Jurkat, Clone E6-1 (cell line): ENCODE measurements at places on chromosomes 12 and 14.
A peak's percentile ranks its signal among the peaks of the same experiment; 100 is the strongest.

DNA sequence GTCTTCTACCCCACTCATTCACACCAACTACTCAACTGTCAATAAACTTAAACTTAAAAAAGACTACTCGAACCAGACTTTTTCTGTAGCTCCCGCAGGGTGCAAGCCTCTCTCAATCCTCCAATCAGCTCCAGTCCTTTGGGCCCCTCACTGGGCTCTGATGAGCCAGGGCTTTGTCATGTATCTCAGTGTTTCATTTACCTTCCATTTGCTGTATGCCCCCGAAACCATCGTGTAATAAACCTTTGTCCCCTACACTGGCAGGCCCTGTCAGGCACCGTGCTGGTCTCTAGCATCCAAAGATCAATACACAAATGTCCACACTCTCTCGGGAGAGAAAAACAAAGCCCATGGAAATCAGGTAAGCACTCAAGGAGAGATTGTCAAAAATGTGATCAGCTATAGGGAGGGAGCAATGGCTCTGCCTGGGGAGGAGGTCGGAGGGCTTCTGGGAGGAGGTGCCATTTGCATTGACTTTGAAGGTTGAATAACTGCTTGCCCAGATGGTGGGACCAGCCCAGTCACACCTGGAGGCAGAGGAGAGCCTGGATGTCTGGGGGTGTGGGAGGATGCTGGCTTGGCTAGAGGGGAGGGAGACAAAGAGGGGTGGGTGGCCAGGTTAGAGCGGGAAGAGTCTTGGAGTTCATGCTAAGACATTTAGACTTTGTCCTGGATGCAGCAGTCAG lies 42.1 kb upstream of the DICER1 start:
- no peak for DNase-seq

- no peak for DNase-seq
Measured at GRCh38 chr12:56679883-56680575, 8.1 kb downstream of the PTGES3 start.

DNA sequence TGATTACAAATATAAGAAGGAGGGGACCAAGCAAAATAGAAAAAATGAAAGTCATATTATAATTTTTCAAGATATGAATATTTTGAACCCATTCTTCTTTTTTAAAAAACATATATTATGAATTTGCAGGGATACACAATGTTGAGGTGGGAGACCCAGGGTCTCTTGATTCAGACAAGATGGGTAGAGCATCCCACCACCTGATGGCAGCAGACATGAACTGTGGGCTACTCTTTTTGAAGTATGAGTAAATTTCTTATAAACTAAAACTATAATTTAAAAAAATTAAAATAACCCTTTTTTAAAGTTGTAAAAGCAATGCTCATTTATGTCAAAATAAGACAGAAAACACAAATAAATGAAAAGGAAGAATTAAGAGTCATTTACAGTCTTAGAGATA lies 202.7 kb upstream of the PRICKLE1 start:
- no peak for DNase-seq

DNA sequence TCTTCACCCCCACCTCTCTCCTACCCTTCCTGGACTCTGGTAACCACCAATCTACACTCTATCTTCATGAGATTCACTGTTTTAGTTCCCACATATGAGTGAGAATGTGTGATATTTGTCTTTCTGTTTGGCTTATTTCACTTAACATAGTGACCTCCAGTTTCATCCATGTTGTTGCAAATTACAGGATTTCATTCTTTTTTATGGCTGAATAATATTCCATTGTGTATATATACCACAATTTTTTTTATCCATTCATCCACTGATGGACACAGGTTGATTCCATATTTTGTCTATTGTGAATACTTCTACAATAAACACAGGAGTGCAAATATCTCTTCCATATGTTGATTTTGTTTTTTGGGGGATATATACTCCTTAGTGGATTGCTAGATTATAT lies 140.5 kb downstream of the OTOGL start:
- DNase-seq, result no peak

GRCh38 chr12:92338671-92339070 lies 193.0 kb upstream of the BTG1 start:
- DNase-seq, result no peak

DNA sequence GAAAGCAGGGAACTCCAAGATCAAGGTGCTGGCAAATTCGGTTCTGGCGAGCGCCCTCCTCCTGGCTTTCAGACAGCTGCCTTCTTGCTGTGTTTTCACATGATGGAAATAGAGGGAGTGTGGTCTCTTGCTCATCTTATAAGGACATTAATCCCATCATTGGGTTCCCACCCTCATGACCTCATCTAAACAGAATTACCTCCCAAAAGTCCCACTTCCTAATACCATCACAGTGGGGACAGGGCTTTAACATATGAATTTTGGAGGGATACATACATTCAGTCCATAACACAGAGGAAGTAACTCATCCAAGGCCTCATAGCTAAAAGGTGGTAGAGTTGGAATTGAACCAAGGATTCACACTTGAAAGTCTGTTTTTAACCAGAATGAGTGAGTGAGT lies 28.6 kb downstream of the DYRK2 start:
- no peak for DNase-seq

GRCh38 chr14:67837011-67837624 lies 17.5 kb downstream of the RAD51B start:
- DNase-seq, result peak; percentile 72

DNA sequence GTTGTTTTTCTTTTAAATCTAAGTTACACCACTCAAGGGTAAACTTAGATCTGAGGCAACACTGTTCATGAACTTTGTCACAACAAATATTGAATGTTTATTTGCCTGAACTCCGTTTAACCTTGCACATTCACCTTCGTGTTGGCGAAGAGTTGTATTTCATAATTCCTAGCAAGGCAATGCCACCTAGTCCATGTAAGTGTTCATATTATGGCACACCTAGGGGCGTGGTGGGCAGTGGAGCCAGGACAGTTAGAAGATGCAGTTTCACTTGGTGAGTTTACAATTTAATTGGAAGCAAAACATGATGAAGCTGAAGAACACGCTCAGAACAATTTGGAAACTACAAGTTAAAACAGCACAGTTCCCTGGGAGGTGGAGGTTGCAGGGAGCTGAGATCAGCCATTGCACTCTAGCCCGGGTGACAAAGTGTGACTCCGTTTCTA lies 30.4 kb upstream of the GNPNAT1 start:
- no peak for DNase-seq

- DNase-seq, result no peak
Measured at GRCh38 chr12:75751769-75752471, 240.5 kb upstream of the KRR1 start.

DNA sequence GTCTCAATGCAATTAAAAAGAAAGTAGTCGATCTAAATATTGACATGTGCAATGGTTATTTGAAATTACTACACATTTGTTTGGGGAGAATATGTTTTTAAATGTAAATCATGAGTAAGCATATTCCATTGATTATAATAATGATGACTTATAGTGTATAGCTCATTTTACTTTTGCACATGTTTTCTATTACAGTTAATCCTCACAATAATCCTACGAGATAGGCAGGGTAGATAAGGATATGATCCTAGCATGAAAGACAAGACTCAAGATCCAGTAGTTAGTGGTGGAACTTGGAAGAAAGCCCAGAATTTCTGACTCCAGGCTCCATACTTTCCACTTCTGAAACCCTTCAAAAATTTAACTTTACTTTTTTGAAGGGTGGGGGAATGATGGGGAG lies 94.0 kb downstream of the NAV3 start:
- DNase-seq, result no peak

- no peak for DNase-seq
Measured at GRCh38 chr12:124422570-124423523, 128.0 kb downstream of the RFLNA start.

DNA sequence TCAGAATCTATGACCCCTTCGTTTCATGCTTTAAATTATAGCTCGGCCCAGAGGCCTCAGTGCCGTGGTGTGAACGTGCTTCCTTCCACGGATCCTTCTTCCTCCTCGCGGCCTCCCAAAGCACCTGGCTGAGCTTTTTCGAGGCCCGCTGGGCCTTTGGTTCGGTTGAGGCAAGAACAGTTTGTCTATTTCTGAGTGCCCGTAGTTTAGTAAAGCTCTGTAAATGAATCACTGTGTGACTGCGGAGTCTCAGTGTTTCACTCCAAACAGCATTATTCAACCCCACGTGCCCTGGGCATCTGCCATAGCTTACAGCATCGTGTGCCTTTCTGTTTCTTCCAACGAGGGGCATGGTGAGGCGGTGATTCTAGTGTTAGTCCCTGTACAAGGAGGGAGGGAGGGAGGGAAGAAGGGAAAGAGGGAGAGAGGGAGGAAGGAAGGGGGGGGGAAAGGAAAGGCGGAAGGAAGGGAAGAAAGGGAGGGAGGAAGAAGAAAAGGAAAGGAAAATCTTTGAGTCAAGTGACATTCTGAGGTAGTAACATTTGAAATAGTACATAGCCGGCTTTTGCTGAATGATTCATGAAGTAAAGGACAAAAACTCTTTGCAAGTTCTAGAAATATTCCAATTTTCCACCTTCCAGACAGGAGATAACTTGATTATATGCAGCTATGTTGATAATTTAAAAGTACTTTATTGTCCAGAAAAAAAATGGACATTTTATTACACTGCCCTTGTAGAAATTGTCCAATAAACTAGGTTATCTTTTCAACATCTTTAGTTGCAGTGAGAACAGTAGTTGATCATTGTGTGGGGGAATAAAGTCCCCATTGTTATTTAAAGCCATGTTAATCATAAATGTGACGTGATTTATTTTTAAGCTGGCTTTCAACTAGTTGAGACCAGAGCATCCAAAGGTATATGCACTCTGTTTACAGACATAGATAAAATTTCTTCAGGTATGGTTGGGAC lies 1.2 kb upstream of the TRIM9 start:
- DNase-seq, result no peak

DNA sequence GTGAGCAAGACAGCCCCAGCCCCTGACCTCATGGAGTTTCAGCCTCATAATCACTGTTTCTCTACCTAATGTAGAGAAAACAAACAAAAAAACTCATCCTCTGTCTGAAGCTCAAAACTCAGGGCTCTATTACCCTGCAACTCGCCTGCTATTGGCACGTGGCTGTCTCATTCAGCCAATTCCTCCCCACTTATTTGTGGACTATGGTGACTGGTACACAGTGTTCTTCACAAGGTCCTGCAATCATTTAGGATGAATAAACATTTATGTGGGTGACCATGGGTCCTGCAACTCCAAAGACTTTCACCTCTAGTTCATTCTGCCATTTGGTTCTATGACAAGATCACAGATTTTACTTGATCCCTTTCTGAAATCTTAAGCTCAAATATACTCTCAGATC lies 4.7 kb downstream of the PPP2R3C start:
- DNase-seq, result no peak

GRCh38 chr14:59619061-59619460 lies 42.4 kb upstream of the CCDC175 start:
- no peak for DNase-seq

GRCh38 chr14:55691659-55692058 lies 111.7 kb downstream of the KTN1 start:
- no peak for DNase-seq

DNA sequence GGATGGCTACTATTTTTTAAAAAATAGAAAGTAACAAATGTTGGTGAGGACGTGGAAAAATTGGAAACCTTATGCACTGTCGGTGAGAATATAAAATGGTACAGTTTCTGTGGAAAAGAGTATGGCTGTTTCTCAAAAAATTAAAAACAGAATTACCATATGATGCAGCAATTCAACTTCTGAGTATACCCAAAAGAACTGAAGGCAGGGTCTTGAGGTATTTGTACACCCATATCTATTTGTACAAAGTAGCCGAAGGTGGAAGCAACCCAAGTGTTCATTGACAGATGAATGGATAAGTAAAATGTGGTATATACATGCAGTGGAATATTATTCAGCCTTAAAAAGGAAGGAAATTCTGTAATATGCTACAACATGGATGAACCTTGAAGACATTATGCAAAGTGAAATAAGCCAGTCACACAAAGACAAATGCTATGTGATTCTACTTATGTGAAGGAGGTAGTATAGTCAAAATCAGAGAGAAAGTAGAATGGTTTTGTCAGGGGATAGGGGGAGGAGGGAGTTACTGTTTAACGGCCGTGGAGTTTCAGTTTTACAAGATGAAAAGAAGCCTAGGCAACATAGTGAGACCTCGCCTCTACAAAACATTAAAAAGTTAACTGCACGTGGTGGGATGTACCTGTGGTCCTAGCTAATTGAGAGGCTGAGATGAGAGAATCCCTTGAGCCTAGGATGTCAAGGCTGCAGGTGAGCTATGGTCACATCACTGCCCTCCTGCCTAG lies 38.4 kb upstream of the CCT2 start:
- no peak for DNase-seq

DNA sequence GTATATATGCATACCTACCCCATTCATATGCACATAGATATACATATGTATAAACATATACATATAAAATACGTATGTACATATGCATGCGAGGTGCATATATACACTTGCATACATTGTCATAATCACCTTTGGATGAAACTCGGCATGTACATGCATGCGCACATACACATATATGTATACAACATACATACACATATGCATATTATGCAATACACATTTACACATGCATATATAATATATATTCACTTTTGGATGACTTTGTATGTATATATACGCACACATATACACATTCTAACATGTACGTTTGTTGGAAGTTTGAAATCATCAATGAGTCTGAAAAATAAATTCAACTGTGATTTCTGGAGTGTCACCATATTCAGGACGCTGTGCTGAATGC lies 401.6 kb upstream of the TBX3 start:
- DNase-seq, result no peak

- no peak for DNase-seq
Measured at GRCh38 chr14:25759920-25760655, 710.1 kb upstream of the STXBP6 start.

GRCh38 chr12:46480724-46481123 lies 108.2 kb upstream of the SLC38A2 start:
- DNase-seq, result no peak

GRCh38 chr14:52485350-52485960 lies 66.8 kb downstream of the TXNDC16 start:
- no peak for DNase-seq

DNA sequence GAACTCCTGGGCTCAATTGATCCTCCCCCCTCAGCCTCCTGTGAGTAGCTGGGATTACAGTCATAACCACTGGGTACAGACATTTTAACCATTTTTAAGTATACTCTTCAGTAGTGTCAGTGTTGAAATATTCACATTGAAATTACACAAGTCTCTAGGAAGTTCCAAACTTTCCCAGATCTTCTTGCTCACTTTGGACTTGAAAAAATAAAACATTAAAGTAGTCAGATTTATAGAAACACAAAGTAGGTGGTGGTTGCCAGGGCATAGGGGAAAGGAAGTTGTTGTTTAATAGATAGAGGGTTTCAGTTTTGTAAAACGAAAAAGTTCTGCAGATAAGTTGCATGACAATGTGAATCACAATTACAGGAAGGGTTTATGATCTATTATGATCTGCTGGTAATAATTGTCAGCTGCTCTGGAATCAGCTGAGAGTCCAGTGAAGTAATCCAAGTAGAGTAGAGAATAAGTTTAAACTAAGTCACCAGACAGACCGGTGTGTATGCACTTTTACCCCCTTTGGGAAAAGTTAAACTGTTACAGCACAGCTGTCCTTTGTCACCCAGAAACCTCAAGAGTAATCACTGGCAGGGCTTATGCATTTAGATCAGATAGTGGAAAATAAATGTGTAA lies 27.4 kb downstream of the PCNX1 start:
- no peak for DNase-seq
